ENCODE measurements at places on chromosomes 6 and 20.

GRCh38 chr6:162026031-162026430, 701.5 kb downstream of the PRKN start:
- no peak for DNase-seq

- no peak for DNase-seq
Measured at GRCh38 chr6:62285612-62286469, at the start of gene KHDRBS2. Gene KHDRBS2, minus strand, starts transcription at chr6:62286225.

- no peak for DNase-seq
Measured at GRCh38 chr6:14284969-14285590, 167.5 kb downstream of the CD83 start.

- no peak for DNase-seq
Measured at GRCh38 chr6:2943564-2943955, 27.8 kb downstream of the SERPINB6 start.

DNA sequence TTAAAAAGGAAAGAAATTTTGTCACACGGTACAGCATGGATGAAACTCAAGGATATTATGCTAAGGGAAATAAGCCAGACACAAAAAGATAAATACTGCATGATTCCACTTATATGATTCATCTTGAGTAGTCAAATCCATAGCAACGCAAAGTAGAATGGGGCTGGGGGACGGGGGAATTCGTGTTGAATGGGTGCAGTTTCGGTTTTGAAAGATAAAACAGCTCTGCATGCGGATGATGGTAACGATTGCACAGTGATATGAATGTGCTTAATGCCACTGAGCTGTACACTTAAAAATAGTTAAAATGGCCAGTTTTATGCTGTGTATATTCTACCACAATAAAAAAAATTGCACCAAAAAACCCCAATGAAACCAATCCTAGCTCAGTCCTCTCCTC, 52.9 kb upstream of the SIRPA start:
- DNase-seq: no peak

DNA sequence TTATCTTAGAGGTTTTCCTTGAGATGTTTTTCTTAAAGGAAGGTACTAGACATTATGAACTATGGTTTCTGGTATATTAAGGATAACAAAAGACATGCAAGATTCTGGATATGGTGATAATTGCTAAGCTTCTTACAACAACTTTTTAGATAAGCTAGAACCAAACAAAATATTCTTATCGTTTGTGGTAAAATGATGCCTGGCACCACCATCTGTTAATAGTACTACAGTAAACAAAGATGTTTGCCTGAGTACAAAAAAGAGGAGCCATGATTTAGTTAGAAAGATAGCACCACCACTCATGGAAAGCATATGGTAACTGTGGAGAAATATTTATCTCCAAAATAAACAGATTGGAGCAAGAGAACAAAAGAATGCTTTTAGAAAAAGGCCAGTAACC, 747.3 kb downstream of the COL12A1 start:
- no peak for DNase-seq

DNA sequence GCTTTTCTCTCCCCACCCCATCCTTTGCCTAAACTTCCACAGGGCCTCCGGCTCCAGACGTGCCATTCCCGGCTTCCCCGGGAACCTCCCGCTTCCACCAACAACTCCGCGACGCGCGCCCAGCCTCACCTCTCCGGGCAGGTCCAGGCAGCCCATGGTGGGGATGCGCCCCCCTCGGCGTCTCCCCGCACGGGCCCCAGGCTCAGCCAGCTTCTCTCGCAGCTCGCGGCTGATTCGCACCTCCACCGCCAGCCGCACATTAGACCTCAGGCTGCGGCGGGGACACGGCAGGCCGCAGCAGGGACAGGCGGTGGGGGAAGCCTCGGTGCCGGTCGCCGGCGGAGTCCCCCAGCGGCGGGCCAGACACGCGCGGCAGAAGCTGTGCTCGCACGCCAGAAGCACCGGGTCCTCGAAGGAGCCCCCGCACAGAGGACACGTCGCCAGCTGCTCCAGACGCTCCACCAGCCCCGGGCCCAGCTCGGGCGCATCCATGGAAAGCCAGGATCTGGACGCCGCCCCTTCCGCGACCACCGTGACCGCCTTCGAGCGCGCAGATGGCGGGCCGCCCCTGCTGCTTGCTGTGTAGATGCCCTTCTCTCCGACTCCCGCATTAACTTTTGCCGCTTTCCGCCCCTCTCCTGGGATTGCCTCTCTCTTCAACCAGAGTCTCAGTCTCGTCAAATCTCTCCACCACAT, at the start of gene RNF39:
Gene RNF39 (minus strand): TSS at position 676 of the 696 bp plus-strand sequence. CDS start 184 bp downstream, at position 492.
- no peak for DNase-seq

DNA sequence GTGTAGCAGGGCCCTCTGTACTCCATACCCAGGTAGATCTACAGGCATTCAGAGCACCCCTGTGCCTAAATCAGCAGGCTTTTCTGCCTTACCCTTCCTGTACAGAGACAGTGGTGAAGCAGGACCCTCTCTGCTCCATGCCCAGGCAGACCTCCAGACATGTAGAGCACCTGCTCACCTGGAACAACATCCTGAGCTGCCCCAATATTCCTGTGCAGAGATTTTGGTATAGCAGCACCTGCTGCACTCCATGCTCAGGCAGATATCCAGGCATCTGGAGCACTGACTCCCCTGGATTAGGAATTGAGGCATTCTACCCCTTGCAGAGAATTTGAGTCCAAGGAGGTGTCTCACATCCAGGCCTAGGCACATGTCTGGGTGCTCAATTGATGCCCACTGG, 12.6 kb upstream of the CST1 start:
- DNase-seq: no peak

- DNase-seq: no peak
Measured at GRCh38 chr20:57879779-57880570, 170.2 kb upstream of the PMEPA1 start.

DNA sequence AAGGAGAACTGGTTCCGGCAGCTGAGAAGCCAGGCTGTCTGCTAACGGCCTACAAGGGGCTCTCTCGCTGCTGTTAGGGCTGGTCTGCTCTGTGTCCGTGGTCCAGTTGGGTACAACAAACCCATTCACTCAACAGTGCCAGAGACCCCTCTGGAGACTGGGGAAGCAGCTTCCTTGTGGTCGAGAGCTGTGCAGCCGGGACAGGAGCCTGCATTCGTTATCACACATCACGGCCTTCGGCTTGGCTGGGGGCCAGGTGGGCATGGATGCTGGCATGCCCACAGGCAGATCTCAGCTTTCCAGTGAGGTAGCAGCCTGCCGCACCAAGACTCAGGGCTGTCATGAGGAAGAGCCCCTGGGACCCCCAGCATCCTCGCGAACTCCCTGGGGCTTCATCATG, 124.7 kb downstream of the PREX1 start:
- no peak for DNase-seq

DNA sequence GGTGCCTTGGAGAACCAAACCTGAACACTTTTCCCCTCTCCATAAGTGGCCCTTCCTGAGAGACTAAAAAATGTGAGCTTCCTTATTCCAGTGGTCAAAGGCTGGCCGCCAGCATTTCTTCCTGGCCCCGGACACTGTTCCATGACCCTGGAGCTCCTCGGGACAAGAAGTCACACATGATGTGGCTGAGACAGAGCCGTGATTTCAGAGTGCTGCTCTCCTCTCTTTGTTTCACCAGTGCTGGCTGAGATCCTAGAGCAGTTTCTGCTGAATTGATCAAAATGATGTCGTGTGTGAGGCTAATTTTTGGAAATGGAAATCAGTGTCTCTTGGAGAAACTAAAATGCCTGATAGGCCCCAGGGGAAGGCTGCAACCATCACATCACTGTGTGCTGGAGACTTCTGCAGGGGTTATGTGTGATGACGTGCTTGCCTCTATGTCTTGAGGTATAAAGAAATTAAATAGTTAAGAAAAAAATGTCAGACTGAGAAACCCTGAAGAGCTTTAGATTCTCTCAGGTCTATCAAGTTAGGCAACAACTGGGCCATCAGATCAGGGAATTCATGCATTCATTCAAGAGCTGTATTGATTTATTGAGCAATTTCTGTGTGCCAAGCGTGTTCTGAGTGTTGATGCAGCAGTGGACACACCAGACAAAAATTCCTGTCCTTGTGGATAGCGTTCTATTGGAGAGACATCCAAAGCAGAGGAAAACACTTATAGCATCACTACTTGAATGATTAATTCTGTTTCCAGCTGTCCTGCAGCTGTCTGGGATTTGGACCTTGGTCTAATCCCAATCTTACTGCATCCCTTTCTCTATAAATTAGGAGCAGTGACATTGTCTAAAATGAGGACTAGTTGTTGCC, 72.7 kb upstream of the CCN6 start:
- no peak for DNase-seq

DNA sequence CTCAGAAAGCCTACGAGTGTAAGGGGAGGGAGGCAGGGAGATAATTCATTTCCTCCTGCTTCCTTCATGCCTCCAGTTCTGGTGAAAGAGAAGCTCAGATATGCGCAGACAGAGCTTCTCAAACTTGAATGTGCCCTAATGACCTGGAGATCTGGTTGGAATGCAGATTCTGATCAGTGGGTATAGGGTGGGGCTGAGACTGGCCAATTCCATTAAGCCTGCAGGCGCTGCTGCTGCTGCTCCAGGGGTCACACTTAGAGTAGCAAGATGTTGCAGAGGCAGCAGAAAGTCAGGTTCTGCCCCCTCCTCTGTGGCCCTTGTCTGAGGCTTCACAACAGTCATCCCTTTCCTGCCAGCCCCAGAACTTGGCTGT, 161.0 kb downstream of the DHX35 start:
- DNase-seq: no peak

DNA sequence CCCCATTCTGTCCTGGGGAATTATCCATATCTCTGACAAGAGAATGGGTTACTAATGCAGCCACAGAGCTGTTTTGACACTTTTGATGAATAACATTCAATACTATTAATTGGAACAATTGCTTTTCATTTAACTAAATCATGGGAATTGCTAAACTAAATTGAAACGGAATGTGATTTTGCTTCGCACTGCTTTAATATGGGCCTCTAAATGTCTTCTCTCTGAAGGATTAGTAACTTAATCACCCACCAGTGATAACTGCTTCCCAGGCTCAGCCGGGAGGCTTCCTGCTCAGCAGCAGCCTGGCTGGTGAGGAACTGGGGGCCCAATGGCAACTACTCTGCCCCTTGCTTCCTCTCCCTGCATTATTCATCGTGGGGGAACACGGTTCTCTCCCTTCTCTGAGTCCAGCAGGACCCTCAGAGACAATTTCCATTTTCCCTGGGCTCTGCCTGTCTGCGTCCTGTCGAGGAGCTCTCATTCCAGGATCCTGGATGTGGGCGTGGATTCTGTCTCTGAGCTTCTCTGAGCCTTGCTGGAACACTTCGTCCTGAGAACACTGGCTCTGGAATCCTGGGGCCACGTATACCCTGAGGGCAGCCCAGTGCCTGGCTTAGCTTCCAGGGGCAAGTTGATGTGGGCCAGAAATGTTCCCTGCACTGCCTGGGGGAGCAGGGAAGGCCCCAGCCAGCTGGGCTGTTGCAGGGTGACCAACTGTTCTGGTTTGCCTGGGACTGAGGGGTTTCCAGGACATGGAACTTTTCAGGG, 308.9 kb downstream of the DHX35 start:
- DNase-seq: no peak

DNA sequence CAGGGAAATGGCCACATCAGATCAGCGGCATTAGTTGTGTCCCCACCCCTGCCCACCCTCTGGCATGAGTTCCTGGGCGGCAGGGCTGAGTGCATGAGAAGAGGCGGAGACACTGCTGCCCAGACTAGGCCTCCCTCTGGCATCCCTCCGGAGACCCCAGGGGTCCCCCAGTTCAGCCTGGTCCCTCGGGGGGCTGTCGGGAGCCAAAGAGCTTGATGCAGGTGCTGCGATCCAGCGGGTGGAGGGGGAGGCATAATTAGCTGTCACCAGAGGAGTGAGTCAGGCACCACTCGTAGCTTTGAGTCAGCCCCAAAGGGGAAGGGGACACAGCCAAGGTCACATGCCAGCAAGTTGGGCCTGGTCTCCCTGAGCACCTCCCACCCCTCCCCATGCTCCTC, 34.5 kb downstream of the DLGAP4 start:
- no peak for DNase-seq

- no peak for DNase-seq
Measured at GRCh38 chr6:34275128-34275804, 26.5 kb upstream of the SMIM29 start.

- no peak for DNase-seq
Measured at GRCh38 chr6:130708338-130708737, 118.9 kb upstream of the SMLR1 start.

DNA sequence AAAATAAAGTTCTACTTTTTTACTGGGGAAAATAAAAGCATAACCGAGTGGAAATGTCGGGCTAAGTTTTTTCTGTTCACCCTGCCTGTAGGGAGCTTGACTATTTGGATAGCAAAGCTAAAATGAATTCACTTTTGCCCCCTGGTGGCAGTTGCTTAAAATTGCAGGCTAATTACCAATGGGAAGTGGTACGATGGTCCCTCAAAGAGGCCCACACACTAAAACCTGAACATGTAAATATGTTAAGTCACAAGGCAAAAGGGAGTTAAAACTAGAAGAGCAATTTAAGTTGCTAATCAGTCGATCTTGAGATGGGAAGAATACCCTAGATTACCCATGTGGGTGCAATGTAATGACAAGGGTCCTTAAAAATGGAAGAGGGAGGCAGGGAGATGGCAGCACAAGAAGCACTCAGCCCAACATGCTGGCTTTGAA, 916 bp upstream of the SUN5 start:
- DNase-seq: peak; percentile 5

- no peak for DNase-seq
Measured at GRCh38 chr20:61744691-61745396, 320.8 kb downstream of the TAF4 start.

- no peak for DNase-seq
Measured at GRCh38 chr6:6711031-6711785, 122.7 kb downstream of the LY86 start.

GRCh38 chr6:34570066-34570833, 14.1 kb upstream of the SPDEF start:
- DNase-seq: no peak

GRCh38 chr20:1811621-1812498, 83.3 kb upstream of the SIRPA start:
- DNase-seq: no peak

DNA sequence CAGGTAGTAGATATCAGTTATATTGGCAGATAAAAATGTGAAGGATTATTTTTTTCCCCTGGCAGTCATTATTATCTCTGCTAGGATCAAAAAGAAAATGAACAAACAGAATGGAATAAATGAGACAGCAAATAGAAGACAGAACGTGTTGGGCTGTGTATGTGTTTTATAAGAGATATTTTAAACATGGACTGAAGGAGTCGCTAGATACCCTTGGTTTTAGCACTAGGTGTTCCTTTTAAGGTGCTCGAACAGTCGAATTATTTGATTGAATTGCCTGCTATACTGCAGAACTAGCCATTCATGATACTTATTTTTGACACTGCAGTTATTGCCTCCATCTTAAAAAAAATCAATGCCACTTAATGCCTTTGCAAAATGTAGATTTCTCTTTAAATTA, 3.7 kb downstream of the GRIK2 start:
- DNase-seq: no peak

- no peak for DNase-seq
Measured at GRCh38 chr20:12086359-12086758, 168.7 kb downstream of the BTBD3 start.

GRCh38 chr6:142635130-142635529, 309.8 kb downstream of the HIVEP2 start:
- DNase-seq: no peak

Measured in T-helper 1 cell (primary cell).